ENCODE measurements at places on chromosomes 7 and 10.

DNA sequence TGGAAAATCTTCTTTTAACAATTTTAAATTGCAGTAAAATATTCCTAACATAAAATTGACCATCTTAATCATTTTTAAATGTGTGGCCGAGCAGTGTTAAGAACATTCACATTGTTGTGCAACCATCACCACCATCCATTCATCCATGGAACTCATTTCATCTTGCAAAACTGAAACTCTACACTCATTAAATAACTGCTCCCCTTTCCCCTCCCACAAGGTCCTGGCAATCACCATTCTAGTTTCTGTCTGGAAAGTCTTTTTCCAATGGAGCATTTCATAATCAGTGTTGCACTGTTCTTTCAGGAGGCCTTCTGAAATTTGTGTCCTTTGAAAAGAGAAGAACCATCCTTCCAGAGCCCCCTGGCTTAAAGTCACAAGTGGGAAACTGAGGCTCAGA lies 233.1 kb downstream of the PLXNA4 start:
- no peak for DNase-seq

- peak; percentile 82 for DNase-seq
These were observed 4.2 kb downstream of the SMARCD3 start for GRCh38 chr7:151244196-151244840.

- DNase-seq = no peak
These were observed 124.0 kb downstream of the IQUB start for GRCh38 chr7:123410273-123410904.

- no peak for DNase-seq
These were observed 28.4 kb downstream of the SYPL1 start for GRCh38 chr7:106083717-106084116.

- DNase-seq = no peak
These were observed 9.2 kb upstream of the NT5C2 start for GRCh38 chr10:103202319-103202718.

GRCh38 chr10:116590590-116591444 lies at the start of gene PNLIPRP1:
PNLIPRP1 (plus strand) TSS chr10:116590959; CDS start chr10:116591130, 171 bp downstream.
- DNase-seq = no peak

GRCh38 chr7:78406531-78406930 lies 608.0 kb downstream of the PHTF2 start:
- DNase-seq = no peak

GRCh38 chr7:140673063-140673773 lies 473 bp downstream of the ADCK2 start:
- peak; percentile 66 for DNase-seq

DNA sequence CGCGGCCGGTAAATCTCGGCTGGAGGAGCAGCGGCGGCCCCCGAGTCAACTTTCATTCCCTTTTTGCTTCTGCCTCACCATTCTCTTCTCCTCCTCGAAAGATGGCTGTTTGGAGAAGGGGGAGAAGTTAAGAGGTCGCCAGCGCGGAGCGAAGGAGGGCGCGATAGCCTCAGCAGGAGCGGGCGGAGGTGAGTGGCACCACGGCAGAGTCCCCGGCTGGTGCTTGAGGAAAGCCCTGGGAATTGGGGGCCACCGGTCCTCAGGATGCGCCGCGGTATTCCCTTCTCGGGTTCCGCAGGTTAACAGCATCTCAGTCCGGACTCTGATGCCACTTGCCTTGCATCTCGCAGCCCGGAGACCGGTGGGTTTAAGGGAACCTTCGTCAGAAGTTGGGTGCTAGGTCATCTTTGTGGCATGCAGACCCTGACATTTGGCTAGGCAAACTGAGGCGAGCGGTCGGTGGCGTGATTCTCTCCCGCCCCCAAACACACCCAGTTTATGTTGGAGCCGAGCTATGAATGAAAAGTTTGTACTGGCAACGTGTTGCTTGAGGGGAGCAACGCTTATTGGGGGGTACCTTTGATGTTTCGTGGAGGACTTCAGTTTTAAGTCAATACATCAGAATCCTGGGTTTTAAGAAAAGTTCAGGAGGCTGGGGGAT lies 59.5 kb upstream of the PRPS1L1 start:
- DNase-seq = peak; percentile 14

DNA sequence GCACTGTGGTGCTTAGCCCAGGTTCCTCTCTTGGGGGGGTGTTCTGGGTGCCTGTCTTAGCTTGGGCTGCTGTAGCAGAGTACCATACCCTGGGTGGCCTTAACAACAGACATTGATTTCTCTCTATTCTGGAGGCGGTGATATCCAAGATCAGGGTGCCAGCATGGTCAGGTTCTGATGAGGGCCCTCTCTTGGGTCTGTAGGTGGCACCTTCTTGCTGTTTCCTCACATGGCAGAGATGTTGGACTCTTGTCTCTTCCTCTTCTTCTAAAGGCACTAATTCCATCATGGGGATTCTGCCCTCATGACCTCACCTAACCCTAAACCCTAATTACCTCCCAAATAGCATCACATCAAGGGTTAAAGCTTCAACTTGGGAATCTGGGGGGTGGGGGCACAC lies 19.9 kb upstream of the CRHR2 start:
- no peak for DNase-seq

DNA sequence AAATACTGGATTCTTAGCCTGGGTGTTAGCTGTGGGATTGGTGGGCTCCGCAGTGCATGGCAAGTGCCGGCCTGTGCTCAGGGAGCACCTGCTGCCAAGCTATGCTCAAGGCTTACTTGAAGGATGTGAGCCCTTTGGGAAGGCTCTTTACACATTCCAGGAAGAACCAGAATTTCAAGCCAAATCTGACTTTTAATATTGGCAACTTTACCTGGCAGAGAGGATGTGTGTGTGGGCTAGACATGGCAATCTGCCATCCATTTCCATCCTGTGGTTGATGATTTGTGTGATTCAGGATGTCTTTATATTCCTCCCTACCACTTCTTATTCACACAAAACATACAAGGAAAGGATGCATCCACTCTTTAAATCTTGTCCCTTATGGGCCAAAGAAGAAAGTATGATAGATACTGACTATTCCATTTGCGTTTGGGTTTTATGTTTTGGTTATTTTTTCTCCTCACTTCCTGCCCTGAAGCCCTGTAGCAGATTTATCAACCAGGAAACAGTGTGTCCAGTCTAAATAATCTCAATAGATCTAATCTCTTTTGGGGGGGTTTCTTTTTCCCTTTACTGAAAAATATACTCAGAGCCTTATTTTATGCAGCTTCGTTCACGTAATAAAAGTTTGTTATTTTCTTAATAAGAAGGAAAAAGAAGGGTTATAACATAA lies 247.1 kb downstream of the COBL start:
- no peak for DNase-seq

- no peak for DNase-seq
These were observed 42.1 kb upstream of the AHR start for GRCh38 chr7:17256375-17256774.

DNA sequence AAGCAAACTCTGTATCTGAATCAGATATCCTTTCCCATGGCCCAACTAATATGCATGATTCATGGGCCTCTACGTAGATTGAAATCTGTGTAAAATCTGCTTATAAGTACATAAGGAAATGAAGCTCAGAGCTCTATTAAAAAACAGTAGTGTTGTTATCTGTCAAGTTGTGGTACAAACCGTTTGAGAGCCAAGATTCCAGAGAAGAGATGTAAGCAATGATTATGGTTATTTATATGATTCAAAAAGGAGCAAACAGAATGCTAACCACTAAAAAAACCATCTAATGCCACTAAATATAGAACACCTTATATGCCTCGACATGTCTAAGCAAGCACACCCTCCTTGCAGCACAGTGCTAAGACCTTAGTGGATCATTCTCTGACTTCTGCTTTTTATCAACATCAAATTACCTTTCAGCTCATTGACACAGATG lies 26.6 kb downstream of the RPP38 start:
- no peak for DNase-seq

GRCh38 chr7:131012477-131013031 lies 278.5 kb upstream of the KLF14 start:
- no peak for DNase-seq

DNA sequence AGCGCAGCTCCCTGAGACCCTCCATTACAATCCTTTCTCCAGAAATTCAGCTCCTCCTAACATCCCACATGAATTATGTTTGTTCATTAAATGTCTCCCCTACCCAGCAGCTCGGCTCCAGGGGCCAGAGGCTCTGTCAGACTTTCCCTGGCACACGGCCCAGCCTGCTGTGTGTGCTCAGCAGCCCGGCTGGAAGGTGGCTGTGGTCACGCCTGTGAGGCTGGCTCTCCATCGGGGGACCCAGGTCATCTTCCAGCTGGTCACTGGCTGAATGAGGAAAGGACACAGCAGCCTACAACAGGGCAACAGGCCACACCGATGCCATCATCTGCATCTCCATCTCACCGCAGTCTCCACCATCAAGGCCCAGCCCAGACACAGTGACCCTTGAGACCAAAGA lies 219.8 kb downstream of the MAD1L1 start:
- DNase-seq = no peak

GRCh38 chr7:106285855-106286492 lies 1.2 kb upstream of the NAMPT start:
- DNase-seq = peak; percentile 70

DNA sequence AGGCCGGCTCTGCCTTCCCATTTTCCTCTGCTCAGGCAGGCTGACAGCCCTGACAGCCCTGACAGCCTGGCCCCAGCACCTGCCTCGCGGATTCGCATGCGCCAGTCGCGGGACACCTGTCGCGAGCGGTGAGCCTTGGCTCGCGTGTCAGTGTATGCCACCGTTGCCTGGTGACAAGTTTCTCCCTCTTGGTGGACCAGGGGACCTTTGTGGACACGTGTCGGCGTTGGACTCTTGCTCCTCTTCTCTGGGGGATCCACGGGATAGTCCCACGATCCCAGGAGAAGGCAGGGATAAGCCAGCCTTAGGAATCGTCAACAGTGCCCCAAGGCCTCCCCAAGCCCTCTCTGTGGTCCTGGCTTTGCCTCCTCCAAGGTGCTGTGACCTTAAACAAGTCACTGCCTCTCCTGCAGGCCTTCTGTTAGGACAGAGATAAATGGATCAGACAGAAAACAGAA lies 18.1 kb upstream of the ZNF273 start:
- no peak for DNase-seq

DNA sequence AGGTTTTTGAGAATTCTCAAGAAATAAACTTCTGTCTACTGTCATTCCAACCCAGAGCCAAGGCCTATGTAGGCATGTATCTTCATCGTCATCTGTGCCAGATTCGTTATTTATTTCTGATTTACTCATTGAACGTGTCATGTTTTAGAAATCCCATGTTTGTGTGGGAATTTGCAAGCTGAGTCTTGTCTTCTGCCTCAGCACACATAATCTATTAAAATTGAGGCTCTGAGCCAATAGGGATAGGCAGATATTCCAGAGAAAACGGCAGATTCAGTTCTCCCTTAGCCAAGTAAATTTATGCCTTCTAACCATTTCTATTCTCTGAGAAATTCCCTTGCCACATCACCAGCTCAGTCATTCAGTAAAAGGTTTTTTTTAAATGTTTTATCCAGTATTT lies 444.6 kb downstream of the REEP3 start:
- DNase-seq = no peak

DNA sequence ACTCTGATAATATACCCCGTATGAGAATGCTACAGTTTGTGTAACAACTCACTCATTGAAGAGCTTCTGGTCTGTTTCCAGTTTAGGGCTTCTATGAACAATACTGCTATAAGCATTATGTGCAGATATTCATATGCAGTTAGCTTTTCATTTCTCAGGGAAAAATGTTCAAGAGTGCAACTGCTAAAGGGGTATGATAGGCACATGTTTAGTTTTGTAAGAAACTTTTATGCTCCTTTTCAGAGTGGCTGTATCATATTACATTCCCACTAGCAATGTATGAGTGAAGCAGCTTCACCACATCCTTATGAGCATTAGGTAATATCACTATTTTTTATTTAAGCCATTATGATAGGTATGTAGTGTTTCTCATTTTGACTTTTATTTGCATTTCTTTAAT lies 182.6 kb upstream of the CXCL12 start:
- DNase-seq = no peak

DNA sequence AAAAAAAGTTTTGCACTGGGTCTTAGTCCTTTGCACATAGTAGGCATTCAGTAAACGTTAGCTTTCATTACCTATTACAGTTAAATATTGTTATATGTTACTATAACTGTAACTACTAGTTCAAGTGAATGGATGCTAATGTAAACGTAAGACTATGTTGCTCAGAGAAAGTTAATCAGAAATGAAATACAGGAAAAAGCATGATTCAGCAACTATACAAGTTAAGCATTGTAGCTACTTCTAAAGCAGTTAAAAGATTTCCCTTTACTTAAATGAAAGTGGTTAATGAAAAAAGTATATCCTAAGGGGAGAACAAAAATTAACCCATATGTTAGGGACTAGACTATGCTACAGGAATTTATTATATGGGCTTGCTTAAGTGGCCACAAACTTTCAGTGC lies 121.2 kb downstream of the SKAP2 start:
- DNase-seq = no peak

DNA sequence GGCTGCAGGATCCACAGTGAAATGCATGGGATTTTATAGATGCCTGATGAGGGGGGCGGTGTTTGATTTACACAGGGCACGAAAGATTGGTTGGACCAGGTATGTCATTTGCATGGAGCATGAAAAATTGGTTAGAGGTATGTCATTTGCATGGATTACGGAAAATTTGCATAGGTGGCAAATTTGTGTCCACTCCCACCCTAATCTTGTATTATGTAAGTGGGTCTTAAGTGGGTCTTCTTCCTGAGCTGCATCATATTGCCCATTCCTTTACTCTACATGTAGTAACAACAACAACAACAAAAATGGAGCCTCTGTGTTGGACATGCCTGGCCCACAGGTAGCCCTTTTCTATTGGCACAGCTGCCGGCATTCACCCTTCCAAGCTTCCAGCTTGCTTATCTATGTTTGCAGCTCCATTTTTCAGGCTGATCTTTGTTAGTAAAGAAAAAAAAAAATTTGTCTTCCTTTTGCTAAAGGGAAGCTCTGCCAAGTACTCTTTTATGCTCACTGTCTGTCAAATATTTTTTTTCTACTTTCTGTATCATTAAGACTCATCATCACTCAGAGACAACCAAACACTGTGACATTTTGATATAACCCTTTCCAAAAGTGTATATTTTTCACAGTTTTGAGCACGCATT lies 10.3 kb upstream of the ZNF273 start:
- DNase-seq = no peak

GRCh38 chr10:7485244-7485556 lies 74.4 kb upstream of the SFMBT2 start:
- no peak for DNase-seq

DNA sequence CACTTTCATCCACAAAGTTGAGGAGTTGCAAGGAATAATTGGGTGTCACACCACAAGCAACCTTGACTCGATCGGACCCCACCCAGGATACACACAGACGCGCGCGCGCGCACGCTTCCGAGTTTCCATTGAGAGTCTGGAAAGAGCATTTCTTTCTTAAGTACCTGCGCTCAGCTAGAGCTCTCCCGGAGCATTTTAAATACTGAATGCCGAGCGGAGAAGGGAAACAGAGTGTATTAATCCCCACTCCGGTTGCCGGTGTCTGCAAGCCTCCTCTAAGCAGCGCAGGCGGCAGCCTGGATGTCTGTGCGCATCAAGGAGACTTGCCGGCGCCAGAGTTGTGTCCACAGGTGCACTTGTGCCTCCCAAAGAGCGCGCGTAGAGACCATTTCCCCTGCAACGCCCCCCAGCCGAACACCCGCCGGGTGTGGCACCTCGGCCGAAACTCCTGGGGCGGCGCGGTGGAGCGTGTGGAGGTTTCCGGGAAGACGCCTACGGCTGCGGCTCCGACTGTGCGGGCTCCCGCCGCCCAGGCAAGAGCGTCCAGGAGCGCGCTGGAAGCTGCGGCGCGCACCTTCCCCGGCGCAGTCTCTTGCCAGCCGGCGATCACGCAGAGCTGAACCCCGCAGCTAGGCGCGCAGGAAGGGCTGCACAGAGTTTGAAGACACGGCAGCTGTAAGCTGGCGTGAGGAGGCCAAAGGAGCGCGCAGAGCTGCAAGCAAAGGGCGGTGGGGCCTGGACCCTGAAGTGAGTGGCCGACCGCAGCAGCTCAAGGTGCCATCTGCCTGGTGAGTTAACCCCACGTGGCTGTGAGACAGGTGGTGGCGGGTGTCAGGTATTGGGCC lies 1.1 kb upstream of the FEZF1 start:
- DNase-seq = no peak
